ENCODE measurements at places on chromosomes 1 and 21. TPM values are rescaled to one million over a fixed set of nuclear protein-coding genes. Genes with fewer than 3 reads are reported as not detected.

PTGFR gene
- 0.02 TPM for polyA plus RNA-seq

CADM3 gene
- polyA plus RNA-seq: 0.03 TPM

MUTYH gene
- 15.2 TPM for polyA plus RNA-seq

KRTAP10-4 gene
- not detected for polyA plus RNA-seq

SLC25A44 gene
- 29.2 TPM for polyA plus RNA-seq
